ENCODE measurements at places on chromosomes 1 and 21.

- no peak for DNase-seq
Observed at GRCh38 chr1:6353619-6353954, 40.0 kb downstream of the ACOT7 start.

DNA sequence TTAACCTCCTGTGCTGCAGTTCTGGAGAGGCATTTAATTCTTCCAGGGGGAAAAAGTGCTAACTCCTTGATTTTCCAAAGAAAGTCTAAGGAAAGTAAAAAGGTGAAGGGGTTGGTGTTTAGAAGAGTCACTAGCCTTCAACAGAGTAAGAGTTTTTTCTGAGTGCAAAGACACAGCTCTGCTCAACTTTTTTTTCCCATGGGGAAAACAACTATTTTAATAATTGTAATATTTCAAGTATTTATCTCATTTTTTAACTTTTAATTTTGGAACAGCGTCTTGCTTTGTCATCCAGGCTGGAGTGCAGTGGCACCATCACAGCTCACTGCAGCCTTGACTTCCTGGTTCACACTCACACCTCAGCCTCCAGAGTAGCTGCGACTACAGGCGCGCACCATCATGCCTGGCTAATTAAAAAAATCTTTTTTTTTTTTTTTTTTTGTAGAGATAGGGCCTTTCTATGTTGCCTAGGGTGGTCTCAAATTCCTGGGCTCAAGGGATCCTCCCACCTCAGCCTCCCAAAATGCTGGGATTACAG, 202.6 kb downstream of the APP start:
- DNase-seq = no peak

GRCh38 chr21:29346281-29346680, 47.6 kb downstream of the BACH1 start:
- DNase-seq = no peak

DNA sequence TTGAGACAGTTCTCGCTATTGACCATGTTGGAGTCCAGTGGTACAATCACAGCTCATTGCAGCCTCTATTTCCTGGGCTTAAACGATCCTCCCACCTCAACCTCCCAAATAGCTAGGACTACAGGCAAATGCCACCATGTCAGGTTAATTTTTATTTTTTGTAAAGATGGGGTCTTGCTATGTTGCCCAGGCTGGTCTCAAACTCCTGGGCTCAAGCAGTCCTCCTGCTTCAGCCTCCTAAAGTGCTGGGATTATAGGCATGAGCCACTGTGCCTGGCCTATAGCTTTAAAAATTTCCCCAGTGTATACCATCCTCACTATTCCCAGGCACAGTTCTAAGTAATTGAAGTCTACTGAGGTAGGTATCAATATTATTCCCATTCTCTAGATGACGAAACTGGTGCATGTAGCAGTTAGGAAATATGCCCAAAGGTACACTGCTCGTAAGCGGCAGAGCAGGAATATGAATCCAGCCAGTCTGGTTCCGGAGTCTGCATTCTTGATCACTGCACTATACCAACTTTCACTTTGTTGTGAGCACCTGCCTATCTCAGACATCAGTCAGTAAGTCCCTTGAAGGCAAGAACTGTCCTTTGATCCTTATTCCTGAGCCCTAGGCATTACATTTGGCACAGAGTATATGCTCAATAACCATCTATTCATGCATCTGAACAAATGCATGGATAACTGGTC, 11.5 kb upstream of the SRP9 start:
- DNase-seq = no peak

GRCh38 chr1:41400225-41400624, 39.0 kb downstream of the FOXO6 start:
- no peak for DNase-seq

Data from H9 (cell line).